ENCODE measurements at places on chromosomes 6 and 20.

DNA sequence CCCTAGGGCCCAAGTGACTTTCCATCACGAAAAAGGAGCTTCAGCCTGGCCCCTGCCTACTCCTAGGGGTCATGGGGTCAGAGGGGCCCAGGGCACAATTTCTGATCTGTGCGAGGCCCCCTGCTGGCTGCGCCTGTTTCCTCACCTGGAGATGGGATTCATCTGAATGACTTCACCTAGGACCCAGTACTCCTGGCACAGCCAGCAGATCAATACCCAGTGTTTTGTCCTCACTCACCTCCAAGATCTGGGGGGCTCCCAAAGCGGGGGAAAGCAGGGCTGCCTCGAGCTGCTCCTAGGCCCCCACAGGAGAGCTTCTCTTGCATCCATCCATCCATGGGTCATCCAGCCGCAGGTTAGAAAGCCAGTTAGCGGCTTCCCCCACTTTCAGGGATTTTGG, 33.8 kb downstream of the CD40 start:
- no peak for DNase-seq

DNA sequence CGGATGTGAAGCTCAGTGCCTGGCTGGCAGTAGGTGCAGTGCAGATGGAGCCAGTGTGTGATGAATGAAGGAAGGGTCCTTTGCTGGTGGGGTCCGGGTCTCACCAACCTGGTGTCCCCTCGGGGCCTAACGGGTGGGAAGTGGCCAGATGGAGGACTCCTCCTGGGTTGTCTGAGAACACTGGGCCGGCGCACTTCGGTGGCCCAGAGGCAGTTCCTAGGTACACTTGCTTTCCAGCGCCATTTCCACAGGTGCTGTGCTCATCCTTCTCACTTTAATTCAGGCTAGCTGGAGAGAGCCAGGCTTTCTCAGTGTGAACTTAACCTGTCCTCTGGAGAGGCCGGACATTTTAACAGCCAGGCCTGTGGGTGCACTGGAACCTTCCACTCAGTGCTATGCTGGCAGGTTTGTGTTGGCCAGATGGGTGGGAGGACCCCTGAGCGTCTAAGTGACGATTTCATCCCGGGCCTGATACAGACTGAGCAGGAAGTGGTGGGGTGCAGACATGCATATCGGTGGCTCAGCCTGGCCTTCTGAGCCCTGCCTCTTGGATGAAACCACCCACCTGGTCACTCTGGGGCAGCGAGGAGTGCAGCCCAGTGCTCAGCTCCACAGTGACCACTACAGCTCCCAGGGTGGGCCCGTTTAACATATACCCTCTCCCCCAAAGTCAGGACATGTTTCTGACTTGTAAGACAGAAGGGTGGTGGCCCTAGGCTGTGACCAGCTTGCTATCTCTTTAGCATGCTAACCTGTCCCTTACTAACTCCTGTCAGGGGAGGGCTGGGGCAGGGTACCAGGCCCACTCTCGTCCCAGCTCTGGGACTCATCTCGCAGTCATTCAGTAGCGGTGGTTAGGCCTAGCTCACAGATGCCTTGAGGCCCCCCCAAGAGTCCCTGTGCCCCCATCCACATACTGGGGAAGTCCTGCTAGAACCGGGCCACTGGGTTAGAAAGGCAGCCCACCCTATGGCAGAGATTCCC, 8.2 kb upstream of the PYGB start:
- DNase-seq, result no peak

DNA sequence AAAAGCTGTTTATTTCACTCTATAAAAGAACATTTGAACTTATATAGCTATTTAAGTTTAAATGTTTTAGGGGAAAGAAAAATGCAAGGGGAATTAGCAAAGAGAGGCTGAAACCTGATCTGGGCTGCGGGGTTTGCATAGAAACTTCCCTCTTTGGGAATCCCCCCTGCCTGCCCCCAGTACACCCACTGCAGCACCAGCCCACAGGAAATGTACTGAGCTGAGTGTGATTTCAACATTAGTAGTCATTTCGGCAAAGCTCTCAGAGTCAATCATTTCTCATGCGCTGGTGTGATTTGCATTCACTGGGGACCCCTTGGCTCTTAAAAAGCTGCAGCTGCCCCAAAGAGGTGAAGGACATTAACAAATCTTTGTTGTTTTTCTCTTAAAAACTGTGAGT, 859.4 kb downstream of the MAFB start:
- no peak for DNase-seq

DNA sequence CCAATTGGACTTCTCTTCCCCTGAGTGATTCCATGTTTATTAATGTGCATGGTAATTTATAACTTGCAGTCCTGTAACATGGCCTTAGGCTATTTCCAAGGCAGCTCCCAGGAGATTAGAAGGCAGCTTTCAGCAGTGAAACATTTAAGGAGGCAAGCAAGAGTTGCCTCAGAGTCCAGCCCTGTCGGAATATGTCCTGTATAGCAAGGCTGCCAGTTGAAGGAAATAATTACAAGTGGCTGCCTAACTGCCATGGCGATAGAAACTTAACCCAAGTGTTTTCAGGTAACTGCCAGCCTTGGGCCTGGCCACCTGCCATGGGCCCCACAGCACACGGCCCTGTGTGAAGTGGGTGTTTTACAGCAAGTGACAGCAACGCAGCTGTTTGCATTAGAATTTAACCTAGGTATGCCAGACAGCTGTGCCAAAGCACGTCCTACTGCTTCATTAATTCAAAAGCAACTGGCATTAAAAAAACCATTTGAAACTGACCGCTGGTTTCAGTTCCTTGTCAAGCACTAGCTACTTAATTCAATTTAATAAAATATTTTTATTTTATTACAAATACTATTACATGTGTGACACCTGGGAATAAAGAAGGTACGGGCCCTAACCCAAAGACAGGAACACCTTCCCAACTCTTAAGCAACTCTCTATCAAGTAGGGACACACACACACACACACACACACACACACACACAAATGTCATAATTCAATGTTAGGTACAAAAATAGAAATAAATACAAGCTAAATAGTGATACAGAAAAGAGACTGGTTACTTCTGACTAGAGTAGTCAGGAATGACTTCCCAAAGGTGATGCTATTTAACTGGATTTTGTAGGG, 151.8 kb upstream of the HEY2 start:
- no peak for DNase-seq

GRCh38 chr20:5279661-5280060, 37.1 kb downstream of the PROKR2 start:
- no peak for DNase-seq

GRCh38 chr6:166192557-166192956, 24.9 kb upstream of the TBXT start:
- no peak for DNase-seq

DNA sequence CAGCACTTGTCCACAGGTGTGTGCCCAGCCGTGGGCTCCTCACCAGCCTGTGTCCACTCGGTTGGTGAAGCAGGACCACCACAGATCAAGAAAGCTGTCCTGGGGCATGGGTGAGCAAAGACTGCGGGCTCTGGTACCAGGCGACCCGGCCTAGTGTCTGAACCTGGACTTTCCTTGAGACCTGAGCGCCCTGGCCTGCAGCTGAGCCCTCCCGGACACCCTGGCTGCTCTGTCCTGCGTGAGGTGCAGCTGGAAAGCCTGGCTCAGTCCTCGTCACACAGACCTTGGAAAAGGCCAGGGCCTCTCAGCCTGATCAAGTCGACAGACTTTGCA, 201.2 kb upstream of the THBS2 start:
- no peak for DNase-seq

- DNase-seq, result no peak
These were observed 122.8 kb upstream of the BEND3 start for GRCh38 chr6:107237992-107238660.

DNA sequence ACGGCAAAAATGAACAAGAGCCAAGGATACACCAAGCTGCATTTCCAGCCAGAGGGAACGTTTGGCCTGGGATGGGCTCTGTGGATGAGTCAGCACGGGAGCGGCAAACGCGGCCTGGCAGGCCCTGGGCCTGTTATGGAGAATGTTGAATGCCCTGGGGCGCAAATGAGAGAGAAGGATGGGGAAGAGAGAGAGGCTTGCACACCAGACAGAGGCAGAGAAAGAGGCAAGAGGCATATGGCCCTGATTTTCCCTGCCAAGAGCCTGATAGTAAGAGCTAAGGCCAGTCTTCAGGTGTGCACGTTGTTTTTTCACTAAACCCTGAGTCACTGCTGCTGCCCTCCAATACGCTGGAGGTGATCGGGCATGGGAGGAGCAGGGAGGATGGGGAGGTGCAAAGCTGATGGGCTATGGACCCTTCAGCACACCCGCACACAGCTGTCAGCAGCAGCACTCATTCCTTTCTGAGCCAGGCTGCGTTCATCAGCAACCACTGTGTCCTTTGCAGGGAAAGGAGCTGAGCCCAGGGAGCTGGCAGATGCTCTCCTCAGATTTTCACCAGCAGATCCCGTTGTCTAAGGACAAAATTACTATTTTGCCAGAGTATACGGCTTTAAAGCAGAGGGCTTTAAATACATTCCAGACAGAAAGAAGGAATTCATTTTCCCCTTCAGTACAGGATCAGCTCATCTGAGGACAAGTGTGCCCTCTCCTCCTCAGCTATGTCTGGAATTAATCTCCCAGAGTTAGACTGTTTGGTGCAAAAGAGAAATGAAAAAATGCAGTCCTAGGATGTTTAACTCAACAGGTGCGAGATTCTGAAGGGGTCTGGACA, 61.7 kb upstream of the SLC22A23 start:
- DNase-seq, result no peak

DNA sequence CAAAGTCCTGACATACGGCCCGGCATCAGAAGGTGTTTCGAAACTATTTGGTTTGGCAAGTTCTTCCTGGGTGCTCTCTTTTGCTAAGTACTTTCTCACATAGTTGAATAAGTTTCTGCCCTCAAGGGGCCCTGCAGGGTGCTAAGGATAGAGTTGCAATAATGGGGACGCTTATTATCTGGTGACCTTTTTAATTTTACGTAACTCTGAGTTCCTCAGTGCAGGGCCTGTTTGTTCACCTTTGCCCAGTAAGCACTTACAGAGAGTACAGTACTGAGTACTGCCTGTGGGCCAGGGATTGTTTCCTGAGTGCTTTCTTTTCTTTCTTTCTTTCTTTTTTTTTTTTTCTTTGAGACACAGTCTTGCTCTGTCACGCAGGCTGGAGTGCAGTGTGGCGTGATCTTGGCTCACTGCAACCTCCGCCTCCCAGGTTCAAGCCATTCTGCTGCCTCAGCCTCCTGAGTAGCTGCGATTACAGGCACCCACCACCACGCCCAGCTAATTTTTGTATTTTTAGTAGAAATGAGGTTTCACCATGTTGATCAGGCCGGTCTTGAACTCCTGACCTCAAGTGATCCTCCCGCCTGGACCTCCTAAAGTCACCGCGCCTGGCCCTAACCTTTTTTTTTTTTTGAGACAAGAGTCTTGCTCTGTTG, 4.5 kb upstream of the PXMP4 start:
- no peak for DNase-seq

DNA sequence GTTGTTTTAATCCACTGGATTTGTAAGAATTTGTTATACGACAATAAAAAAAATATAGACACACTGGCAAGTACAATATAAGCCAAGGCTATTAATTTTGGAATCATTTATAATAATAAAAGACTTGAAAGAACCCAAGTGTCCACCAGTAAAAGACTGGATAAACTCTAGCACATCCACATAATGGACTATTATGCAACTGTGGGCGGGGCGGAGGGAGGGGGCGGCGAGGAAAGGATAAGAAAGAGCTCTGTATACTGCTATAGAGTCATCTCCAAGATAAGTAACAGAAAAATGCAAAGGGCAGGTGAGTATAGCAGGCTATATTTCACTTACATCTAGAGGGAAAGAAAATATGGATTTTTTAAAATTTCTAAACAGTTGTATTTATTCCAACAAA, 123.3 kb downstream of the TBC1D32 start:
- DNase-seq, result no peak

- DNase-seq, result no peak
These were observed 86.9 kb downstream of the RIPOR3 start for GRCh38 chr20:50604451-50604850.

DNA sequence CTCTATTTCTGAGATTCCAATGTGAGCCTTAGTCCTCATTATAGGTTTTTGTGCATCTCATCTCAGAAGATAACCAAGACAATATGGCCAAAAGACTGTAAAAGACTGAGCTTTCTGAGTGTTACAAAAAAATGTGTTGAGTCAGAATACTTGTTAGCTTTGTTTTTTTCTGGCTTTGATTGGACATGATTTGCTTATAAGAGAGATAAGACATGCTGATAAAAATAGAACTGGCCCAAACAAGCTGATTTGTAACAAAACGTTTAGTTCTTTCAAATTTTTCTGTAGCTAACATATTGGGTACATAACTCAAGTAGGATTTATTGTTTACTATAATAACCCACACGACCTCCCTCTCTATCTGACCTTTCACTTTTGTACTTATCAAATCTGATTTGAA, 32.9 kb downstream of the FILIP1 start:
- no peak for DNase-seq

- no peak for DNase-seq
These were observed 1.3 kb downstream of the GZF1 start for GRCh38 chr20:23363257-23363649.

DNA sequence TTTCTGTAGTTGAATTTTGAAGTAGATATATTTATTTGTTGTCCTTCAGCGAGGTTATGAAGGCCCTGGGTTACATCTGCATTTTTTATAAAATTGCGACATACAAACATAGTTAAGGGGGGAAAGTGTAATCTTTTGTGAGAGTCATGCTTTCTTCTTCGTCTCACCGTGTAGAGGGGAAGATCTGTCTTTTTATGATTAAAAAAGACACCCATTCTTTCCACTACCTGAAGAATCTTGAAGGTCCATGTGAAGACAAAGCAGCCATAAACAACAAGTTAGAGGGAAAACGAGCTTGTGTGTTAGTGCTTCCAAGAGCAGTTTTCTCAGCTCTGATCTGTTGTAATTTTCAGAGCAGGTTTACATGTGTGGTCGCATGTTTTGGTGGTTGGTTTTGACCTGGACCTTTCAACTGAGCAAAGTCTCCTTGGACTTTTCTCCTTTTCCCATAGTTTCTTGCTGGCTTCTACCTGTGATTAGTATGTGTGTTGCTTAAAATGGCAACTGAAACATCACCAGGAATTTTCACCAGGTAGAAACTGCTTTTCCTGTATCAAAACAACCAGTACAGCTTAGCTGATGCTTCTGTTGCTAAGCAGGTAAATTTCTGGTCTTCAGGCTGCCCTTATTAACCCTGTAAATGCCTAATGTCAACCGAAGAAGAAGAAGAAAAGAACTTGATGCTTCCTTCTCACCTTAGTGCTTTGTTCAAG, 37.3 kb downstream of the RREB1 start:
- DNase-seq, result no peak

DNA sequence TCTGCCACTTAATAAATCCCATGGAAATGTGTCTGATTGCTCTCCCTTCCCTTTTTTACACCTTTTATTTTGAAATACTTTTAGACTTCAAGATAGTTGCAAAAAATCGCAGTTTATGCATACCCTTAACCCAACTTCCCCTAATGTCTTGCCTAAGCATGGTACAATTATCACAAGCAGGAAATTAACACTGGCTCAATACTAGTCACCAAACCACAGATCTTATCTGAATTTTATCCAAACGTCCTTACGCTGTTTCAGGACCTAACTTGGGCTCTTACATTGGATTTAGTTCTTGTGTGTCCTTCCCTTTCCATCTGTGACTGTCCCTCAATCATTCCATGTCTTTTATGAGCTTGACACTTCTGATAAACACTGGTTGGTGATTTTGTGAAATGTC, 146.3 kb downstream of the ZNF217 start:
- DNase-seq, result no peak

- no peak for DNase-seq
These were observed 64.0 kb upstream of the TFB1M start for GRCh38 chr6:155378276-155378675.

Measured in stimulated activated CD8-positive, alpha-beta memory T cell treated with anti-CD3 and anti-CD28 coated beads, Interleukin-15, amount 100 ng/mL, for 24 hours (primary cell).